NCI-H187 (cell line): ENCODE measurements at places on chromosomes 5 and 9.

DNA sequence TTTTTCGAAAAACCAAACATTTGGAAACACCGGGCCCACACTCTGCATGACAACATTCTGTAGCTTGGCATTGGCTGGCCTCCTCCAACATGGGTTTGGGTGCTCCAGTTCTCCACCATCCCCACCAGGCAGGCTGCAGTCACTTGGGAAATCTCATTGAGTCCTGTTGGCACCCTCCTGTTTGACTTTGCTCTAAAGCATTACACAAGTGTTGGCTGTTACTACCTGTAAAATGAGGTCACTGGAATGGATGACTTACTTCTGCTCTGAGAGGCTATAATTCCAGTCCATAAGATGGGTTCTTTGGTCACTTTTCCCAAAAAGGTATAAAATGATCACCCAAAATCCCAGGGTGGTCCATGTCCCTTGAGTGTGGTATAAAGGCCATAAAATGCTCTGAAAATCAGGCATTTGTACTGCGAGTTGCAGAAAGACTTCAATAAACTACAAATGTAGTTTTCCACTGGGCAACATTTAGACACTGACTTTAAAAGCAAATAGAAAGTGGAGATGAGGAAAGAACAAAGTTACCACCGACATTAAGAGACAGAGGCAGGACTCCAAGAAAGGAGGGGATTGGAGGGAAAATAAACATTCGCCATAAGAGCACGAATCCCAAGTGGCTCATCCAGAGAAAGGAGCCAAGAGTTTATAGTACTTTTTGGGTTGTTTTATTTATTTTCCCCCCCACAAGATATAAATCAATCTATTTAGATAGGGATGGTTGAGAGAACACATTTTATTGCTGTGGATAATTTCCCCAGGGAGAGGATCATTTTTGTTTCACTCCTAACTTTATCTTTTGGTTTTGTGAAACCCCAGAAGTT, 295.1 kb downstream of the TLE1 start:
- DNase-seq: no peak

- DNase-seq: no peak
Observed at GRCh38 chr9:7011395-7012067, 253.8 kb downstream of the KDM4C start.

- DNase-seq: no peak
Observed at GRCh38 chr9:134623258-134624066, 18.1 kb upstream of the COL5A1 start.

- no peak for DNase-seq
Observed at GRCh38 chr5:28810751-28811136, 1772.4 kb upstream of the CDH9 start.
